ENCODE measurements at places on chromosomes 5 and 9. TPM values are rescaled to one million over a fixed set of nuclear protein-coding genes. Genes with fewer than 3 reads are reported as not detected.

IL9 gene
- polyA plus RNA-seq, result not detected

FAF2 gene
- 6.8 TPM for polyA plus RNA-seq

FAM200C gene
- polyA plus RNA-seq, result 2.5 TPM

STK10 gene
- 7.9 TPM for polyA plus RNA-seq

TEX48 gene
- not detected for polyA plus RNA-seq

FBP2 gene
- 0.49 TPM for polyA plus RNA-seq

SH3TC2 gene
- 0.23 TPM for polyA plus RNA-seq

OR1B1 gene
- polyA plus RNA-seq, result not detected

MCTP1 gene
- 1.5 TPM for polyA plus RNA-seq

ALDOB gene
- polyA plus RNA-seq, result 301 TPM

PDZD2 gene
- polyA plus RNA-seq, result 1.4 TPM

POLR3G gene
- polyA plus RNA-seq, result 0.53 TPM

OR1Q1 gene
- polyA plus RNA-seq, result not detected

SPATA31C1 gene
- polyA plus RNA-seq, result not detected

NKD2 gene
- 18.6 TPM for polyA plus RNA-seq

SOX30 gene
- polyA plus RNA-seq, result not detected

TYRP1 gene
- not detected for polyA plus RNA-seq

CCDC187 gene
- polyA plus RNA-seq, result 2.0 TPM

CRAT gene
- polyA plus RNA-seq, result 57.2 TPM

LHX3 gene
- not detected for polyA plus RNA-seq

EGFL7 gene
- 134 TPM for polyA plus RNA-seq

DCAF10 gene
- 3.9 TPM for polyA plus RNA-seq

SAXO1 gene
- 0.08 TPM for polyA plus RNA-seq

FAM174A gene
- 8.5 TPM for polyA plus RNA-seq

GMCL2 gene
- not detected for polyA plus RNA-seq

SLIT3 gene
- polyA plus RNA-seq, result 1.4 TPM
